Activated T-helper 17 cell treated with anti-CD3 and anti-CD28 coated beads, Interleukin-2, amount 50 U/mL, for 72 hours (primary cell): ENCODE measurements at places on chromosomes 3 and 15.

DNA sequence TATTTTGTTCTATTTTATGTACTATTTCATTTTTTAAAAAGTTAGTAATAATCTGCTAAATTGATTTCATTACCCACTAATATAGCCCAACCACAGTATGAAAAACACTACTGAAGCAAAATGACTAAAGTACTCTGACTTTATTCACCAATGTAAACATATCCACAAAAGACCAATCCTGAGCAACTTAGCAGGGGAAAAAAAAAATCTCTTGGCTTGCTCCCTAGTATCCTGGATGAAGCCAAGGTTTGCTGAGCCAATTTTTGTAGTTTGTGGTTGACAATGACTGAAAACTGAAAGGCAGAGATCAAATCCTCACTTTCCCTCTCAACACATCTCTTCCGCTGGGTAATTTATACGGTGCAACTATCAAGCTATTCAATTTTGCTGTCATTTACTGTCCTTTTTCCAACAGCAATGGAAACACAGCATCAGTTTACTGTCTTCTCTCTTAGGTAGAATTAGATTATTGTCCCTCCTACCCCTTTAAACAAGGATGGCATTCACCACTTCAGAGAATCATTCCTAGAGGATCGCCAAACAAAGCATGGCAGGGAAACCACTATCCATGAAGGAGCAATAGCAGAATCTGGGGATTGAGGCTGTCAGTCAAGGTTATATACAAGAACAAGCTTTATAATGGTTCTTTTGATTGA lies 149.7 kb downstream of the THRB start:
- ATAC-seq, result no peak

DNA sequence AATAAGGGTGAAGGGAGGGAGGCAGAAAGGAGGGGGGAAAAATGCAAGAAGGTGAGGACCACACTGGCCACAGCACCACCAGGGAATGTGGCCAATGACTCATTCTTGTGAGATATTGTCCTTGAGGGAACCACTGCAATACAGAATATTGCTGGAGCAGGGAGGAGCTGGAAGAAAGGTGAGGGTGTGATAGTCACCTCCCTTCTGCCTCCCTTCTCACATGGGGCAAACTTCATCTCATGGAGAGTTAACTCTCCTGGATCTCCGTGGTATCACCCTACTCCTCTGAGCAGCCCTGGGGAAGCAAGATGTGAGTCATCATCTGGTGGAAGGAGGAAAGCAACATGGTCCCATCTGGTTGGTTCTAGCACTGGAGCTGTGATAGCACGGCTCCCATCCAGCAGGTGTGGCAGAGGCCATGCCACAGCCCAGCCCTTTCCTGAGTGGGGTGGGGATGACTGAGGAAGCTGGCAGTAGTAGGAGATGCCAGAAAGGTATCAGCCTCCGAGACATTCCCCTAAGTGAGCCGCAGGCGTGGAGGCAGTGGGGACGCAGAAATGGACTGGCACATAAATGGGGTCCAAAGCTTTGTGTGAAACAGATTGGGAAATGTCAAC lies 115.9 kb upstream of the LPP start:
- no peak for ATAC-seq

- no peak for ATAC-seq
Observed at GRCh38 chr15:86870846-86871245, 791.2 kb downstream of the AGBL1 start.

GRCh38 chr15:99445272-99445850 lies 120.4 kb upstream of the MEF2A start:
- no peak for ATAC-seq

- ATAC-seq, result no peak
Observed at GRCh38 chr3:94990952-94991705, 928.3 kb downstream of the NSUN3 start.
